A549 treated with dexamethasone at 1 μM for 4 hours (cell line): ENCODE measurements at places on chromosomes 6 and 20. TPM values are rescaled to one million over a fixed set of nuclear protein-coding genes. Genes with fewer than 3 reads are reported as not detected.

GMPR gene
- 3.5 to 5.4 TPM (median 4.4 TPM) in 5 replicates for total RNA-seq

MAS1L gene
- total RNA-seq, result not detected in 5 replicates

PGBD1 gene
- total RNA-seq, result 4.1 to 5.0 TPM (median 4.8 TPM) in 5 replicates

RAET1L gene
- 0.15 to 0.51 TPM (median 0.41 TPM) in 5 replicates for total RNA-seq

ACTL10 gene
- not detected in 5 replicates for total RNA-seq

SALL4 gene
- total RNA-seq, result 0.68 to 1.6 TPM (median 1.3 TPM) in 5 replicates

RAET1E gene
- total RNA-seq, result 1.8 to 3.1 TPM (median 2.8 TPM) in 5 replicates

SPEF1 gene
- 1.4 to 2.1 TPM (median 1.7 TPM) in 5 replicates for total RNA-seq

FILIP1 gene
- 0.22 to 0.40 TPM (median 0.35 TPM) in 5 replicates for total RNA-seq

CDSN gene
- 0.04 to 0.08 TPM (median 0.06 TPM) in 4 of 5 replicates, not detected in the other for total RNA-seq

OPN5 gene
- total RNA-seq, result not detected in 5 replicates

GLYATL3 gene
- not detected in 5 replicates for total RNA-seq

POM121L2 gene
- 0.02 TPM in 1 of 5 replicates, not detected in the others for total RNA-seq

STMND1 gene
- total RNA-seq, result not detected in 5 replicates

FOXQ1 gene
- 3.5 to 5.8 TPM (median 5.5 TPM) in 5 replicates for total RNA-seq

PGC gene
- 0.09 to 0.14 TPM (median 0.10 TPM) in 3 of 5 replicates, not detected in the others for total RNA-seq

HSPA1B gene
- total RNA-seq, result 73.0 to 177 TPM (median 144 TPM) in 5 replicates

EEF1A2 gene
- total RNA-seq, result 123 to 185 TPM (median 159 TPM) in 5 replicates

AKAP12 gene
- total RNA-seq, result 123 to 196 TPM (median 170 TPM) in 5 replicates

KCNK16 gene
- not detected in 5 replicates for total RNA-seq

PIGU gene
- 22.2 to 32.0 TPM (median 30.1 TPM) in 5 replicates for total RNA-seq

BNIP5 gene
- total RNA-seq, result 0.02 to 0.05 TPM (median 0.03 TPM) in 5 replicates

LPA gene
- 0.08 to 0.21 TPM (median 0.14 TPM) in 5 replicates for total RNA-seq

PRDM1 gene
- 5.4 to 8.3 TPM (median 6.5 TPM) in 5 replicates for total RNA-seq

GABRR2 gene
- 0.05 to 0.07 TPM in 2 of 5 replicates, not detected in the others for total RNA-seq

BPIFB4 gene
- total RNA-seq, result not detected in 5 replicates

CHRNA4 gene
- 0.28 to 1.3 TPM (median 0.61 TPM) in 5 replicates for total RNA-seq

CPNE5 gene
- 0.06 to 0.12 TPM (median 0.10 TPM) in 5 replicates for total RNA-seq

ULBP2 gene
- total RNA-seq, result 3.5 to 4.2 TPM (median 3.8 TPM) in 5 replicates

SF3B5 gene
- total RNA-seq, result 188 to 207 TPM (median 198 TPM) in 5 replicates

ANKRD66 gene
- total RNA-seq, result not detected in 5 replicates

TRIM40 gene
- not detected in 5 replicates for total RNA-seq

PHF10 gene
- total RNA-seq, result 20.9 to 27.7 TPM (median 25.0 TPM) in 5 replicates

NR2E1 gene
- 0.06 to 0.07 TPM (median 0.07 TPM) in 4 of 5 replicates, not detected in the other for total RNA-seq

NNAT gene
- not detected in 5 replicates for total RNA-seq

USP49 gene
- 0.61 to 1.2 TPM (median 1.2 TPM) in 5 replicates for total RNA-seq

VSTM2L gene
- total RNA-seq, result 19.8 to 29.6 TPM (median 20.9 TPM) in 5 replicates

DEFB127 gene
- total RNA-seq, result not detected in 5 replicates
